Suppressor macrophage treated with lipopolysaccharide for 4 hours (primary cell): ENCODE measurements at places on chromosomes 16 and 17.
A peak's percentile ranks its signal among the peaks of the same experiment; 100 is the strongest.

DNA sequence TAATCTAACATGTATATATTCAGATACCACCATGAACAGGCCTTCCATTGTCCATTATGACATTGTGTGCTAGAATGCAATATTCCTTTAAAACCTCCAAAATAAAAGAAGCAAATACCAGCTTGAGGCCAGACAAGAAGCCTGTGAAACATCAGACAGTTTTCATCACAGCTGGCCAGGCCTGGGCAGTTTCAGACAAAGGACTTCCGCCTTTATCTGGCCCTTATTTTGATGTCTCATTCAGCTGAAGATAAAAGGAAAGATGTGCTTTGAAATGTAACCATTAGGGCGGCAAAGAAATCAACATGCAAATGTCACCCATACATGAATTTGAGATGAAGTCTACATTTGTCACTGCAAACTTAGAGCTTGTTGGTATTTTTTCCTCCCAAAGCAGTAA is 737.5 kb downstream of the KCNJ2 start:
- no peak for DNase-seq

GRCh38 chr16:48575471-48576050 is 34.4 kb downstream of the N4BP1 start:
- peak; percentile 24 for DNase-seq

DNA sequence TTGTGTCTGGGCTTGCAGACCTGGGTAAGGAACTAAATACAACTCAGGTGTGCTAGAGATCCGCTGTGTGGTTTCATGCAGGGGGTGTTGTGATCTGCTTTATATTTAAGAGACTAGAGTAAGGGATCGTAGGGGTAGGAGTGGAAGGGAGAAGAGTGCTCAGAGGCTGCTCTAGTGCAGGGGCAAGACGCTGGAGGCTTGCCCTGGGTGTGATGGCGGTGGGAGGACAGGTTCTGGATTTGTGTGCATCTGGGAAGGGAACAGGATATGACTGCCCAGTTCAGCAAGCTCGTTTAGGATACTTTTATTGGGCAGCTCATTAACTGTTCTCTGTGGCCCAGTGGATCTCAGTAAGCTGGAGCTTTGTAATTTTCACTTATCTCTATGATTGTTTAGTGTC is 47.6 kb downstream of the RPTOR start:
- DNase-seq: no peak

DNA sequence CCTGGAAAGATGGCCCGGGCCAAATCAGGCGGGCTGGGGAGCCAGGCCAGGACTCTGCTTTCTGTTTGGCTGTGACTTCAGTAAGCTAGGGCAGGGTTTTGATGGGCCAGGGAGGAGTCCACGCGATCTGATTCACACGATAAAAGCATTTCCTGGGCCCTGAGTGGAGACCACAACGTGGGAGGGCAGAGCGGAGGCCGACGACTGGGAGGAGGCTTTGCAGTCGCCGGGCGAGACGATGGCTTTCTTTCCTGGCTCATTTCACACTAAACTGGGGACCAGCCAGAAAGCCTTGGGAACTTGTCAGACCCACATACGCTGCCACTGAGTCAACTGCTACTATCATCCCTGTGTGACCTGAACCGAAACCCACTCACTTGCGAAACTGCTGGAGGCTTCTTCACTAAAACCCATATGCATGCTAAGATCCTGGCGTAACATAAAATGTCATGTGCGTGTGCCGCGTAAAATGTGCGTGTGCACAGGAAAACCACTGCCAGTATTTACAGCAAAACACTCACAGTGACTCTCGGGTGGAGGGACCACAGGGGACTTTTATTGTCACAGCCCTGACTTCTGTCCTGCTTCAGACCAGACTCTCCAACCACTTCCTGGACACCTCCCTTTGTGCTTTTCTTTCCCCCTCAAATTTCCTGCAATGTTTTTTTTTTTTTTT is 14.2 kb upstream of the RHBDF2 start:
- DNase-seq: peak; percentile 99

GRCh38 chr16:89519881-89520280 is 11.7 kb downstream of the SPG7 start:
- no peak for DNase-seq

DNA sequence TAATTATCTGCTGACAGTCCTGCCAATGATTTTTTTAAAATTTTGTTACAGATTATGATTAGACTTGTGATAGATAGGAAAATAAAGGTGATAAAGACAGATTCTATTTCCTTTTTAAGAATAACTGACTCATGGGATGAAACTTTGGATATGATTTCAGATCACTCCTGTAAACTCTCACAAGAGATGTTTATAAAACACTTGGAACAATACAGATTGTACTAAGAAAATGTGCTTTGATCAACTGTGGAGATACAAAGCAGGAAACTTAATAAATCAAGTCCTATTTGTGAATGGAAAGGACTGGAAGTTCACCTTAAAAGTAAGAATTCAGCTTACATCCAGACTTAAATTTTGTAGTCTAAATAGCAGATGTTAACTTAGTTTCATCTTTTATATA is 21.4 kb downstream of the MRTFB start:
- no peak for DNase-seq

DNA sequence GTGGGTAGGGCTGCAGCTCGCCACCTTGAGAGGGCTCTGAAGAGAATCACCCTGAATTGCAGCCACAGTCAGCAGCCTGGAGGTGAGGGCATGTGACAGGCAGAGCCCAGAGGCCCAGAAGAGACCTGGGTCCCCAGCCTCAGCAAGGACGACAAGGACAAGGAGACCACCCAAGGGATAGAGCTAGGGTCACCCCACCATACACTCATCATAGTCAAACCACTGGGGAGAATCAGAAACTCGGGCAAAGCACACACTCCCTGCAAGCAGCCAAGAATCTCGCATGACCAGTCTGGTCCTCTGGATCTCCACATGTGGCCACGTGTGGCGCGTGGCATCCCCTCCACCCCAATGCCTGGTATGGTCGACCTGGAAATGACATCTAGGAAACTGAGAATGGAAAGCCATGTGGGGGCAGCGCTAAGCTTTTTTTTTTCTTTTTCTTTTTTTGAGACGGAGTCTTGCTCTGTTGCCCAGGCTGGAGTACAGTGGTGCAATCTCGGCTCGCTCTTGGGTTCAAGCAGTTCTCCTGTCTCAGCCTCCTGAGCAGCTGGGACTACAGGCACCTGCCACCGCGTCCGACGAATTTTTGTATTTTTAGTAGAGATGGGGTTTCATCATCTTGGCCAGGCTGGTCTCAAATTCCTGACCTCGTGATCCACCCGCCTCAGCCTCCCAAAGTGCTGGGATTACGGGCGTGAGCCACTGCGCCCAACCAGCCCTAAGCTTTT is 4.6 kb upstream of the SPHK1 start:
- DNase-seq: no peak

DNA sequence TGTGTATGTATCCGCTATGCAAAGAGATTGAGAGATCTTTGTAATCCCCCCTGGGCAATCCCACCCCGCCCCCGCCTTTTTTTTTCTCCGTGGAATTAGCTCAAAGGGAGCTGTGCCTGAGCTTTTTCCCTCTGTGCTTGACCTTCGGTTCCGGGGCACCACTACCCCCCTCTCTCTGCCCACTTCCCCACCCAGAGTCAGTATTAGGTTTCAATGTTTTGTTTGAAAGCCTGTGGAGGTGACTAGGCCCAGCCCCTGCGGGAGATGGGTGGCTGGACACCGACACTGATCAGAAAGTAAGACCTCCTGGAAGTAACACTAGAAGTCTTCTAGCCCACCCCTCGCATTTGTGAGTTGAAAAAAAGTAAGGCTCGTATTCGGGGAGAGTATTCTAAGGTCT is 7.0 kb downstream of the CBLN1 start:
- no peak for DNase-seq

- peak; percentile 53 for DNase-seq
Observed at GRCh38 chr17:58224315-58224714, 5.3 kb upstream of the MKS1 start.

DNA sequence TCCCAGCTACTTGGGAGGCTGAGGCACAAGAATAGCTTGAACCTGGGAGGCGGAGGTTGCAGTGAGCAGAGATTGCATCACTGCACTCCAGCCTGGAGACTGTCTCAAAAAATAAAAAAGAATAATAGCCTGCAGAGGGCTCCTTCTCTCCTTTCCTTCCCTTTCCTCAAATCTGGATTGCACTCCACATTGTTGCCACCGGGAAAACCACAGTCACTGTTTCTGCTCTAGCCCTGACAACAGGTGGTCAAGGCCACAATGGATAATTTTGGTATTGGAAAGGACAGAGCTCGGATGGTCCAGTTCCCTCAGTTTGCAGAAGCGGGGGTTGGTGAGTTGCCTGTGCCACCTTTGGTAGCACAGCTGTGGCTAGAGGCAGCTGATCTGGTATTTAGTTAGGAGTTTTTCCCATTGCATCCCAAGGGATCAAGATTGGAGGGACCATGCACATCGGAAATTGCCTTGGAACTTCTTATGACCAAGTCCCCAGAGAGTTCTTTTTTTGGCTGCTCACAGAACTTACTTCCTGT is 44.7 kb upstream of the PRSS54 start:
- no peak for DNase-seq

- DNase-seq: no peak
Observed at GRCh38 chr16:77172951-77173350, 18.0 kb upstream of the MON1B start.

- DNase-seq: no peak
Observed at GRCh38 chr17:16281351-16281750, 64.3 kb downstream of the PIGL start.

DNA sequence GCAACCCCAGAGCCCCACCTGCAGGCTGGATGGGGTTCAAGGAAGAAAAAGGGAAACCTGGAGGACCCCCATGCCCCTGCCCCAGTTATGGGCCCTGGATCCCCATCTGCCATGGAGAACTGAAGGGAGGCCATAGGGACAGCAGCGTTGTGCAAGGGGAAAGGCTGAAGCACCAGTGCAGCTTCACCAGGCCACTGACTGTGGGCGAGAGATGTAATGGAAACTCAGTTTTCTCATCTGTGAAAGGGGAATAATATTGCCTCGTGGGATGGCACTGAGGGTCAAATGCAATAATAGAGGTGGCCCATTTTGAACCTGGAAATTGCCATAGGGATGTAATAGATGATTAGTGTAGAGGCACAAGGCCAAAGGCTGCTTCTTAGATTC is 9.9 kb upstream of the TSPOAP1 start:
- peak; percentile 72 for DNase-seq

DNA sequence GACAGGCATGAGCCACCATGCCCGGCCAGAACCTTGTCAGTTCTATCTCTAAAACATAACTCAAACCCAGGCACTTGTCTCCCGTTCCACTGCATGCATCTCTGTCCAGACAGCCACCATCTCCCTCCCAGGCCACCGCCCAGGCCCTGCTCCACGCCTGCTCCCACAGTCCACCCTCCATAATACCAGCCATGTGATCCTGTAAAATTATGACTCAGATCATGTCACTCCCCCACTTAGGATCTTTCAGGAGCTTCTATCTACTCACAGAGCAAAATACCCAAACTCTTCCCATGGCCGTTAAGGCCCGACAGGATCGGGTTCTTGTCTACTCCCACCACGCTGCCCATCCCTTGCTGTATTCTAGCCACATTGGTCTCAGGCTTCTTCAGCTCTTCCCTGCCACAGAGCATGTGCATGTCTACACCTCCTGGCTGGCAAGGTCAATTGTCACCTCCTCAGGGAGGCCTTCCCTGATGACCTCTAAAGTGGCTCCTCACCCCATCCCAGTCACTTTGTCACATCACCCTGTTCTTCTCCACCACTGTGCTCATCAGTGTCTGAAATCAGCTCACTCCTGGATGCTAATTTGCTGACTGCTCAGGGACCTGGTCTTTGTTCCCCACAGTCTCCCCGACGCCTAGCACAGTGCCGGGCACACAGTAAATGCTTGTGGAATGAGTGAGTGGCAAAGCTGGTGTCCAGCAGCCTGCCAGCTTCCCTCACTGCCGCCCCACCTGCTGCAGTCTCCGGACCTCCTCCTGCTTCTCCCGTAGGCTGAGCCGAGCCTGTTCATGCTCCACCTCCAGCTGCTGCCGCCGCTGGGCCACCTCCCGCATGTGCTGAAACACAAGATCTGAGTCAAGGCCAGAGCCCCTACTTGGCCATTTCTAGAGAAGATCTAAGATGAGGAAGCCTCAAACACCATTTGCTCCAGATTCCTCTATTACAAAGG is 6.7 kb downstream of the TSPOAP1 start:
- no peak for DNase-seq

DNA sequence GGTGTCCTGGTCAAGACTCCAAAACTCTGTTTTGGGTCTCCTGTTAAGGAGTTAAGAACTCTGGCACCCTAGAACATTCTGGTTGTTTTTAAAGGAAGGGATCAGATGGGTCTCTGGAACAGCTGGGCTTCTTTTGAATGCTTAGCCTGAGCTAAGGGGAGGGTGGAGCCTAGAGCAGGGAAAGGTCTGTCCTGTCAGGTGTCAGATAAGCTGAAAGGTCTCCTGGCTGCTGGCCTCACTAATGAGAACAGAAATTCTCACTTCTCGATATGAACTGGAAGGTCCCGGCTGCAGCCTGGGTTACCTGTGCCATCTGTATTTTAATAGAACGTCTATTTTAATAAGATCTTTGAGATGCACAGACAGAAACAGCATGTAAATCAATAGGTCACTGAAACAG is 69.0 kb downstream of the RAP1GAP2 start:
- DNase-seq: no peak

DNA sequence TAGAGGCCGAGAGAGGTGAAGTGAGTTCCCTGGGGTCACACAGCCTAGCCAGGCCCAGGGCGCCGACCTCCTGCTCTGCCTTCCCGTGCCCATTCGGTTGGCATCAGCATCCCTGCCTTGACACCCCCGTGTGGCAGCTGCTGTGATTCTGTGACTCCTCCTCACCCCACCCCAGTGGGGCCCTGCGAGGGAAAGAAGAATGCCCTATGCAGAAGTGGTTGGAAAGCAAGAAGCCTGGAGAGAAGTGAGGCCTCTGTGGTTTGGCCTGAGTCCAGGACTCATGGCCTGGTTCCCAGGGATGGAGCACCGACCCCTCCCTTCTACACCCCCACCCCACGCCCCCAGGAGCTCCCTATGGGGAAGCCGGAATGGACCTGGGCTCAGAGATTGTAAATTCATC is 296.2 kb downstream of the SEC14L1 start:
- DNase-seq: peak; percentile 84

DNA sequence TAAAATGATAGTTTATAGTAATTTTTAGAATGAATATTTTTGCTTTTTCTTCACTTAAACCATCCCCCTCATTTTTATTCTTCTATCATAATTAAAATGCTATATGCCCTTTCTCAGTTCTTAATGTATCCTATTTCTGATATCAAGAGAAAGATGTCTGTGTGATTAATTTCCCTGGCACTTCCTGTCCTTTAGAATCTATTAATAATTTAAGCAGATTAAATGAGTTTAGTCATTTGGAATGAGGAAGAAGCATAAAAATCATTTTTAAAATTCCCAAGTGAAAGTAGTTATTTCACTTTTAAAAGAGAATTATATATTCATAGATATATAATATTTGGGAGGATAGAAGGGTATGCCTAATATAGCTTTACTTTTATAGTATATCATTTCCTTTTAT is 27.8 kb upstream of the CDR2 start:
- no peak for DNase-seq
